Suppressor macrophage treated with lipopolysaccharide for 4 hours (primary cell): ENCODE measurements at places on chromosomes 3 and 15.
A peak's percentile ranks its signal among the peaks of the same experiment; 100 is the strongest.

DNA sequence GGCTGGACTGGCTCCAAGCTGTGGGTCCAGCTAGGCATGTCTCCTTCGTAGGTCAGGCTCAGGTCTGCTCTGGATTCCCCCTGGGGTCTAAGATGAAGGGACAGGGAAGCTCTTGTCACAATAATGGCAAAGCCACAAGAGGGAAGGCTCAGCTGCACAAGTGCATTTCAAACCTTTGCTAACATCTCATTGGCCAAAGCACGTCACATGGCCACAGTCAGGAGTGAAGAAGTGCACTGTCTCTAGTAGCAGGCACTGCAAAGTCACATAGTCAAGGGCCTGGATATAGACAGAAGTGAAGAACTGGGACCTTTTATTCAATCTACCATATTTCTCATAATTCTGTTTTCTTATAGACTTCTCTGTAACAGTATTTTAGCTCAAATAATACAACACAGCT is 20.1 kb downstream of the DLEC1 start:
- no peak for DNase-seq

- DNase-seq, result peak; percentile 13
Measured at GRCh38 chr15:52683580-52683979, 4.4 kb upstream of the ATOSA start.

DNA sequence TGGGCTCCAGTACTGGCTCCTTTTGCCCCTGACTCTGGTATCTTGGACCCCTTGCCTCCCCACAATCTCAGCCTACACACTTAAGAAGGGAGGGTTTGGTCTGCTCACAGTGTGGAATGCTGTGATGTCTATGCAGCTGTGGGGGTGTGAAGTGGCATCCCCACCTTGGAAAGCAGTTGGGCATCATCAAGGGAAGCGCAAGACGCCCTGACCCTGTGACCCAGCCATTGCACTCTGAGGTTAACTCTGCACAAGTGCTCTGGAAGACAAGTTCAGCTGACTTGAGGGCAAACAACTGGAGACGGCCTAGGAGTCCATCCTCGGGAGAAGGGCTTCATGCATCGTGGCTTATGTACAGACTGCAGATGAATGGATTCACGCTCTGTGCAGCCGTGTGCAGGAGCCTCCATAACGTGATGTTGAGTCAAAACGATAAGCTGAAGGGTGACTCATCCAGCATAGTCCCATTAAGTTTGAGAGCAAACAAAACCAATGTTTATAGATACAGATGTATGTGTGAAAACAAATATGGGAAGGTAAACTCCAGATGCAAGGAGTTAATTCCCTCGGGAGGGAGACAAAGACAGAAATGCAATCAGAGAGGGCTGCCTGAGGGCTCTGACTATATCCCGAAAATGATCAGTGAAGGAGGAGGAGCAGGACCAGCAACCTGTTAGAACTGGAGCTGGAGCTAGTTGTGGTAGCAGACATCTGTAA is 86.8 kb downstream of the LSM3 start:
- DNase-seq, result no peak

DNA sequence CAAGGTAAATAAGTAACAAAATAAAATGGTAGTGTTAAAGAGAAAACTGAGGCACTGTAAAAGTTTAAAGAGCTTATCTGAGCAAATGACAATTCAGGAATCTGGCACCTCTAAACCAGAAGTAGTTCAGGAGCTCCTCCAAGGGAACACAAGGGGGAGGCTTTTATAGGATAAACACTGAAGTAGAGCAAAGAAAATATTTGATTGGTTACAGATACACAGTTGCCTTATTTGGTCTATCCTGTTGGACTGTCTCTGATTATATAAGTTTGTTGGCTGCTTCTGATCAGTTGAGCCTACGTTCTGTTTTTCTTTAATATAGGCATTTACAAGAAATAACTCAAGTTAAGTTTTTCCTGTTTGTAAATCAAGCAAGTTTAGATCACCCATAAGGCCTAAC is 146.9 kb downstream of the ERC2 start:
- no peak for DNase-seq

DNA sequence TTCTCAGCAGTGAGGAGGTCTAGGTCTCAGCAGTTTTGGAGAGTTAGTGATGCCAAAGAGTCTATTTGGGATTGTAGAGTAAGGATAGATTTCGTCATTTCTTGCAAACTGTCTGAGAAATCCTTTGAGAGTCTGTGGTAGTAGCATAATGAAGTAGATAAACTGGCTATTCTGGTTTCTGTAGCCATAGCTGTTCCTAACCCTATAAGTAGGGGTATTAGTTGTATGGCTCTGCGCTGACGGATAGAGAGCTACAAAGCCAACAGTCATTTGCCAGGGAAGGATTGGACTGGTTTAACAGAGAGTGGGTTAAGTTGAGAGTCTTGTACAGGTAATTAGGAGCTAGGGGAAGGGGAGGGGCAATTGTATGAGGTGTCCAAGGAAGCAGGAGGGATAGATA is 50.6 kb downstream of the KLHDC8B start:
- DNase-seq, result no peak

GRCh38 chr3:50345586-50346234 is at the start of gene ZMYND10:
Gene ZMYND10, minus strand, starts transcription at chr3:50345732. Its CDS starts 153 bp downstream, at chr3:50345579.
- DNase-seq, result peak; percentile 85

- no peak for DNase-seq
Measured at GRCh38 chr3:128385080-128385832, 81.4 kb downstream of the DNAJB8 start.

DNA sequence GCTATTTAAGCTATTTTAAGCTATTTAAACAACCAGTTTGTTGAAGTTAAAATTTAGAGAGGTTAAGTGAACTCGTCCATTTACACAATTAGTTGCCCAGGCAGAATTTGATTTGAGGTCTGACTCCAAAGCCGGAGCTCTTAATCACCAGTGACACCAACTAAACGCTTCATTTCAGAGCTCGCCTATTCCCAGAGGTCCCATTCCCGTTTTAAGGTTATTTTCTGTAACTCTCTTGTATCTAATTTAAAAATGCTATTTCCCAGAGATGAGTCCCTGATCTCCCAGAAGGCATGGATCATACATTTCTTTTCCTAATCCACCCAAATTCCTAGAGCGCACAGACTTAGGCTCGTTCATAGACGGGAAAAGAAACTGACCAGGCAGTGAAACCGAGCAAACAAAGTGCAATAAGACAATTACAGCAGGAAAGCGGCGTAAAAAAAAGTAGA is 904 bp upstream of the MCTP2 start:
- DNase-seq, result peak; percentile 59
